ENCODE measurements at places on chromosomes 2 and 18.

GRCh38 chr18:34386803-34387202 lies 162.1 kb upstream of the NOL4 start:
- no peak for DNase-seq

- DNase-seq = no peak
Observed at GRCh38 chr2:18551623-18552022, 8.8 kb downstream of the RDH14 start.

DNA sequence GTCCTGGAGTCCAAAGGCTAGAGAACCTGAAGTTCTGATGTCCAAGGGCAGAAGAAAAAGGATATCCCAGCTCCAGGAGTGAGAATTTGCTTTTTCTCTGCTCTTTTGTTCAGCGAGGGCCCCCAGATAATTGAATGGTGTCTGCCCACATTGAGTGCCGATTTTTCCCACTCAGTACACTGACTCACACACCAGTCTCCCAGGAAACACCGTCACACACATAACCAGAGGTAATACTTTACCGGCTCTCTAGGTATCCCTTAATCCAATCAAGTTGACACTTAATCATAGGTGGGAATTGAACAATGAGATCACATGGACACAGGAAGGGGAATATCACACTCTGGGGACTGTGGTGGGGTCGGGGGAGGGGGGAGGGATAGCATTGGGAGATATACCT lies 161.5 kb downstream of the WDR7 start:
- DNase-seq = no peak

- no peak for DNase-seq
Observed at GRCh38 chr2:172213116-172213860, 110.6 kb upstream of the DLX2 start.

DNA sequence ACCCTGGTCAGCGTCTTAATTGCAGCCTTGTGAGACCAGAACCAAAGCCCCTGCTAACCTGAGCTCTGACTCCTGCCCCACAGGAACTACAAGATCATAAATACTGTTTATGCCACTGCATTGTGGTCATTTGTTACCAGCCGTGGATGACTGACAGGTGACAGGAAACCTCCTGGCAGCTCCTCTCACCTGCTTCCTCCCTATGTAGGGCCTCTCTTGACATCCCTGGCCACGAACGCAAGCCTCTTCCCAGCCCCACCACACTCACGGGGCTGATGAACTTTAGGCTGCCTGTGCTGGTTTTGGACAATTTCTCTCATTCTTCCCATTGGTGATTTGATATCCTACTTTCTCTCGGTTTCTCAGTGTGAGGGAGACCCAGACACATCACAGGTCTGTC lies 357.2 kb upstream of the MYT1L start:
- no peak for DNase-seq

DNA sequence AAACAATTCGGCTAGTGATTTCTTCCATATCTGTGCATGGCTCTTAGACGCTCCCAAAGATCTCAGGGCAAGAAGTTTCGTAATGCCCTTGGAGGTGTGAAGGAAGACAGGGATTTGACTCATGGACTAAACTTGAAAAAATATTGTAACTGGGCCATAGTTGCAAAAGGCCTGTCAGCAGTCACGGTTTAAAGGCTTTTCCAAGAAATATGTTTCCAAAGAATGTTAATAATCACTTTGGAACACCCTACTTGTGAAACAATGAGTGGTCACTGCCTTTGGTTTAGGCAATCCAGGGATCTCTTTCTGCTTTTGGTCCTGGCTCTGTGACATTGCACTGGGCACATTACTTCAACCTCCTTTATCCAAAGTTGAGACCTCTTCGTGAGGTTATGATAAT lies 102.5 kb upstream of the RASGRP3 start:
- no peak for DNase-seq

- DNase-seq = peak; percentile 57
Observed at GRCh38 chr18:76351961-76352581, 143.0 kb downstream of the ZNF516 start.

DNA sequence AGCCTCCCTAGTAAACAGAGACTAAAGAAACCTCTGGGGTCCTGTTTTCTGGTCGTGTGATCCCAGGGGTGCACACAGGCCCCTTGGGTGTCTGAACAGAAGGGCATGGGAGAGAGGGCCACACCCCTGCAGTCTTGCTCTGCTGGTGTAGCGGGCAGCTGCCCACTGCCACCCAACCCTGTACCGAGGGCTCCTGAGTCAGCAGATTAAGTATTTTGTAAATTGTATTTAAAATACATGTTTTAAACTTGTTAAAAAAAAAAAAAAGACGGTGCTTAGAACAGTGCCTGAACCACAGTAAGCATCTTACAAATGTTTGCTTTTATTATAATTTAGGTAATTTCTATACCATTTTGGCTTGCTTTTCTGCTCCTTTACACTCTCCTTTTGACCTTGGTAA lies 113.7 kb downstream of the TANC1 start:
- no peak for DNase-seq

DNA sequence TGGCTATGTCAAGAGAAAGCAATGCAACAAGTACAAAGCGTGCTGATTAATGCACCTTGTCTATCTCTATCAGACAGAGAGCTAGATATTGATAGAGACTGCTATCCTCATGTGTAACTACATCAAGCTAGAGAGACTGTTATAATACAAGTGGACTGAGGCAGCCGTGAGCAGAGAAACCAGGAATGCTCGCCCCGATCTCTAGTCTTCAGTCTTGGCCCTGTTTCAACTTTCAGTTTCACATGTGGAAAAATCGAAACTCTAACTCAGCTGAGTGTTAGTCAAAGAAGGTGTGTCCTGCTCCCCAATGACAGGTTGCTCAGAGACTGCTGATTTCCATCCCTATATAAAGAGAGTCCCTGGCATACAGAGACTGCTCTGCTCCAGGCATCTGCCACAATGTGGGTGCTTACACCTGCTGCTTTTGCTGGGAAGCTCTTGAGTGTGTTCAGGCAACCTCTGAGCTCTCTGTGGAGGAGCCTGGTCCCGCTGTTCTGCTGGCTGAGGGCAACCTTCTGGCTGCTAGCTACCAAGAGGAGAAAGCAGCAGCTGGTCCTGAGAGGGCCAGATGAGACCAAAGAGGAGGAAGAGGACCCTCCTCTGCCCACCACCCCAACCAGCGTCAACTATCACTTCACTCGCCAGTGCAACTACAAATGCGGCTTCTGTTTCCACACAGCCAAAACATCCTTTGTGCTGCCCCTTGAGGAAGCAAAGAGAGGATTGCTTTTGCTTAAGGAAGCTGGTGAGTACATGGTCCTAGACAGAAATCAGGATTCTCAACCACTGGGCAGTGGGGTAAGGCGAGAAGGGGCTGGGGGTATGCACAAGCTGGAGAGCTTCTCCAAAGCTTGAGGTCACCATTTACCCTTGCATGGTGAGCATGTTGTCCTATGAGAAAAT lies at the start of gene RSAD2:
Gene RSAD2 (plus strand): TSS at position 376 of the 903 bp plus-strand sequence. CDS start 24 bp downstream, at position 400.
- no peak for DNase-seq

GRCh38 chr2:113211226-113212105 lies 37.7 kb downstream of the PSD4 start:
- no peak for DNase-seq

GRCh38 chr2:218860950-218861381 lies 1.4 kb downstream of the WNT6 start:
- DNase-seq = peak; percentile 74

- no peak for DNase-seq
Observed at GRCh38 chr2:58640042-58640441, 398.9 kb upstream of the FANCL start.

DNA sequence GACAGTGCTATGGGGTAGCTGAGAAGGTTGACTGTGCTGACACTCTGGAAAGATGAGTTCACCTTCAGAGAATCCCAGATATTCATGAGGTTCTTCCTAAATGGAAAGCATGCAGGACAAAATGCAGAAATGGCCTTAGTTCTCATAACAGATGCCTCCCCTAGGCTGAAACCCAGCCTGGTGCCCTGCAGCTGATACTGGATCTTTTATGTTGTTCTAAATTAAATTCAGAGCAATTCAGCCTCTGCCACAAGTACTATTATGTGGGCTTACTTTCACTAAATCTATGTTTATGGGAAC lies 172.0 kb upstream of the SERPINE2 start:
- no peak for DNase-seq
